Activated T-cell treated with anti-CD3 and anti-CD28 coated beads, Interleukin-2, amount 50 U/mL, for 48 hours (primary cell): ENCODE measurements at places on chromosomes 1 and 21.
A peak's percentile ranks its signal among the peaks of the same experiment; 100 is the strongest.

DNA sequence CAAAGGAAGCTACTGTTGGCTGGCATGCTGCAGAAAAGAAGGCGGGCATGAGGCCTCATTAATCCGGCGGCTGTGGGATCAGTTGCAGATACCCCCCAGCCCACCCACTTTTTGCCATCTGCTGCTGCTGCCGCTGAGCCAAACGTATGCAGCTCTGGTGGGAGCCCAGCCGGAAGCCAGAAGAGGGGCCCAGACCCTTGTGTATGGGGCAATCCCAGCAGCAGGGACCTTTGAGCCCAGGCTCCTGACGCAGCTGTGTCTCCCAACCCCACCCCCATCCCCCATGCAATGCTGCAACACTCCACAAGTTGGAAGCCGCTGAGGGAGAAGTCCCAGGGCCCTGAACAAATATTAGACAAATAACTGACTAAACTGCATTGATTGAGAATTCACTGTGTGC, 106.0 kb downstream of the ELAVL4 start:
- no peak for DNase-seq

- no peak for DNase-seq
These were observed 32.6 kb downstream of the PIGM start for GRCh38 chr1:159999204-159999603.

GRCh38 chr1:7519861-7520395, 251.2 kb upstream of the VAMP3 start:
- no peak for DNase-seq

GRCh38 chr1:38263438-38263837, 216.8 kb upstream of the POU3F1 start:
- no peak for DNase-seq

DNA sequence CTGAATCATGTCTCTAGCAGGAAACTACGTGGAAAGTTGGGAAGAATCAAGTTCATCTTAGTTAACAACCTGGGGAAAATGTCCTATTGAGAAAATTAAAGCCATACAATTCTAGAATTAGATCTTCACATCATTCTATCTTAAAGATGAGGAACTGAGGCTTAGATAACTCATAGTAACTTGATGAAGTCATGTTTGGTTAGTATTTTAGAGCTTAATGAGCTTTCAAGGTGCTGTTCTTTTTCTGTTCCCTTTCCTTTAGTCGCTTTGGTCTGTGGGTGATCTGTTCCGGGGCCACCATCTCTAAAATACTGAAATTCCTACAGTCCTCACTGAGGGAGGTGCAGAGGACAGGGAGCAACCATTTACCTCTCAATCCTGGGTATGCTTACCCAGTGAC, 4.3 kb upstream of the GLUL start:
- no peak for DNase-seq

- no peak for DNase-seq
These were observed 44.5 kb downstream of the HIVEP3 start for GRCh38 chr1:41874151-41874719.

GRCh38 chr1:153422450-153423068, 6.2 kb downstream of the S100A7A start:
- peak; percentile 72 for DNase-seq

- no peak for DNase-seq
These were observed 26.5 kb downstream of the BCL9 start for GRCh38 chr1:147567594-147568381.

- no peak for DNase-seq
These were observed 88.9 kb downstream of the PIK3R3 start for GRCh38 chr1:46043458-46044017.

- no peak for DNase-seq
These were observed 11.7 kb downstream of the TNFRSF18 start for GRCh38 chr1:1194723-1195122.

DNA sequence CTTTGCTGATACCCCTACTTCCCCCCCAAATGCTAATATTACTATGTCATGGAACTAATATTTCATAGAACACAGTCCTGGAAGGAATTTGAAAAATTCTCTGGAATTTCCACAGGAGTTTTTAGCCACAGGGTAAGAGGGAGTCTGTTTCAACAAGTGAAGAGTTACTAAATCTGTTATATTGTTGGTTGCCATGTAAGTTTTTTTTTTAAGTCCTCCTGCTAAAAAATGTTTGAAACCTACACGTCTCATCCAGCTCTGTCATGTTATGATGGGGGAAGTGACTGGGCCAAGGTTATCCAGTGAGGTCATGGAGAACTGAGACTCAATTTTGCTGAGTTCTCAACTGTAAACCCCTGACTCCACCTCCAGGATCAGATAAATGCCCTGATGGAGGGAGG, 60.8 kb upstream of the USP24 start:
- no peak for DNase-seq

DNA sequence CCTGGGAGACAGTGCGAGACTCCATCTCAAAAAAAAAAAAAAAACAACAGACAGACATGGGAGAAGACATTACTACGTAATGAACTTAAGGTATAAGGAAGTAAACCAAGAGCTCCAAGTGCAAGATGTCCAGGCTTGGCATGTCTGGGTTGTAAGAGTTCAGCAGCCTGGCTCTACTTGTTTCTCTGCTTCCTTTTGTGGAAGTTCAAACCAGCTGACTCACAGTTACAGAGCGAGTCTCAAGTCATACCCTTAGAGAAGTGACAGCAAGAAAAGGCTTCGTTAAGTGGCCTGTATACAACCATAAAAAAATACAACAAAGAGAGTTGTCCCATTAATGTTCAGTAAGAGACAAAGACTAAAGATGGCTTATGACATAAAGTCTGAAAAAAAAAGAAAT, 1.3 kb downstream of the RIT1 start:
- no peak for DNase-seq

GRCh38 chr1:195047772-195048171, 1560.5 kb downstream of the KCNT2 start:
- no peak for DNase-seq

DNA sequence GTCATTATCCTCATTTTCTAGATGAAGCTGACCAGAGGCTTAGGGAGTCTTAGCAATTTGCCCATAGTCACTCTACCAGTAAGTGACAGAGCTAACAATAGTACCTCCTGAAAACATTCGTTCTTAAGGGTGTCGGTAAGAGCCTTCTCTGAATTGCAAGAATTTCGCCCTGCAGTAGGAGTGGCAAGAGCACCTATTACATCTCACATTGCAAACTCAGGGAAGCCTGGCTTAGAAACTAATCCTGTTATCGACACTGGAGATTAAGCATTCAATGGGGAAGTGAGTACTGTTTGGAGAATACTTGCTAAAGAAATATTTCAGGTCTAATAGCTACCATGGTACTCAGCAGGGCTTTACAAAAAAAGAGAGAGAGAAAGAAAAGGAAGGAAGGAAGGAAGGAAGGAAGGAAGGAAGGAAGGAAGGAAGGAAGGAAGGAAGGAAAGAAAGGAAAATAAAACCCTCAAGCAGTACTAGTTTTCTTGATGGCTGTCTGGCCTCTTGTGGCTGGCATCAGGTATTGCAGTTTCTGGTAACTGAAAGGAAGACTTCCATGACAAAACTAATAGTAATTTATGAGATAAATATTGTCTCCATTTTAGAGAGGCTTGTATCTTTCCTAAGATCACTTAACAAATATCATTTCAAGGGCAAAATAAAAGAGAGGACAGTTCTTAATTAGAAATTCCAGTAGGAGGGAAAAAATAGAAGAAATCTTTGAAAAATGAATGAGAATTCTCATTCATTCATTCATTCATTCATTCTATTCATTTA, 10.4 kb downstream of the C1orf226 start:
- no peak for DNase-seq

DNA sequence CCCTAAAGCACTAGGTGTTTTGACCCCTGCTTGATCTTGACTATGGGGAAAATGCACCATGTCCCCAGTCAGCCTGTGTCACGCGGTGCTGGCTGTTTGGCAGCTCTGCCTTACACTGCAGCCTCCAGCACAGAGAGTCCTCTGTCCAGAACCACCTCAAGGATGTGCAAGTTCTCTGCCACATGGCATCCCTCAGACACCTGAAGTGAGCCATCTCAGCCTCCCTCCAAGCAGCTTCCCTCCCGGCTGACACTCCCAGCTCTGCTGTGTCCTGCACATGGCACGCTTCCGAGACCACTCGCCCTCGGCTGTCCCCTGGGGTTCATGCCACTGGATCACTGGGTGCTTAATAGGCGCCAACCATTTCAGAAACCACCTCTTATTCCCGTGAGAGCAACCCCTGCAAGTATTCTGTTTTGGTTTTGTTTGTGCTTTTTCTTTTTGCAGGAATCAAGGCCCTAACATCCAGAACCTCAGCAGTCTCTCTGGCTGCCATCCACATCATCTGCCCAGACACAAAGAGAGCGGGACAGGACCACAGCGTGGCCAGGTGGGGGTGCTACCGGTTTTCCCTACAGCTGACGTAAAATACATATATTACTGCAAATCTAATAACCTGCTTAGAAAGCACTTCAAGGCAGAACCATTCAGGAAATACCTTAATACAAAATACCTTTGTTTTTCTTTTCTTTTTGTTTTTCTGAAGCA, 45.7 kb downstream of the CAPZB start:
- DNase-seq, result no peak

GRCh38 chr1:67672260-67672803, 12.7 kb upstream of the GADD45A start:
- no peak for DNase-seq

DNA sequence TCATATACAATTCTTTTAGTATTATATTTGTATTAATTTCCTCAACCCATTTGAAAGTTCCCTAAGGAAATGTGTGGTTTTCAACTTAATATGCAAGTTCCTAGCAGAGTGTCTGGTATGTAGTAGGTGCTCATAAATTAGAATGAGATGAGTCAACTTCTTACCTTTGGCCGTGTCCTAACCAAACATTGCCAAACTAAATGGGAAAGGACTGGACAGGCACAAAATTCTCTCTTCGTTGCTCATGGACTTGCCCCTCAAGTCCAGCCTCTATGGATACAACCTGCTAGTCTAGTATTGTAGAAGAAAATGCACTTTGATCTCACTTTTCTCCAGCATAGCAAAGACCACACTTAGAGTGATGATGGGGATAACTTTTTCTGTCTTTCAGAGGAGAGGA, 11.6 kb upstream of the MRPS14 start:
- DNase-seq, result no peak

DNA sequence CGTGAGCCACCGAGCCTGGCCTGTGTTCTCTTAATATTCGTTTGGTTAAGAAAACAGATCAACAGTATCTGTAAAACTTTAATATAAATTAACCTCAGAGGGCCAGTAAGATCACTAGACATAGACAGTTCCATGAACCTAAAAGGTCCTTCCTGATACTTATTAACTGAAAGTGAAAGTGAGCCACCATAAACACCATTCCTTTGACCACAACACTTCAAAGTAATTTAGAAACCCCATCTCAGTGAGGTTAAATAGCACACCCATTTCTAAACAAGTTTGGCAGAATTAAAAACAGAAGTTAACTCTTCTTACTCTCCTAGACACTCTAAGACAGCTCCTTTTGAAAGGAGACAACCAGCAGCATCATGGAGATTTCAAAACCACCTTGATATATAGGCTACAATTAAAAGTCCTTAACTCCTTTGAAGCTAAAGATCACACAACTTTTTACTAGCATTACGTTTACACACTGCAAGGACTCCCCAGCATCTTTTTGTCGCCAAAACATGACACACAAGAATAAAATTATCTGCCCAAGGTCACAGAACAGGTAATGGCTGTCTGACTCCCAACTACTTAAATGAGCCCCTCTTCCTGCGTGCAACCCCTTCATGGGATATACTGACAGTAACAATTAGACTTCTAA, 2.2 kb downstream of the RNF19B start:
- DNase-seq, result no peak

- no peak for DNase-seq
These were observed 16.7 kb downstream of the RAB3B start for GRCh38 chr1:51973587-51974474.
